ENCODE measurements at places on chromosomes 12 and 14. TPM values are rescaled to one million over a fixed set of nuclear protein-coding genes. Genes with fewer than 3 reads are reported as not detected.
A peak's percentile ranks its signal among the peaks of the same experiment; 100 is the strongest.

The FIGNL2 gene
- total RNA-seq = 0.89 TPM

The LGR5 gene
- total RNA-seq = 1.4 TPM

The SAV1 gene
- 76.1 TPM for total RNA-seq

The CCND2 gene
- total RNA-seq = 113 TPM

The TMPRSS12 gene
- not detected for total RNA-seq

The OR6C2 gene
- total RNA-seq = not detected

The KRT71 gene
- not detected for total RNA-seq

The BDKRB2 gene
- total RNA-seq = 2.6 TPM

The FAM161B gene
- 9.7 TPM for total RNA-seq

The WSB2 gene
- 46.0 TPM for total RNA-seq

DNA sequence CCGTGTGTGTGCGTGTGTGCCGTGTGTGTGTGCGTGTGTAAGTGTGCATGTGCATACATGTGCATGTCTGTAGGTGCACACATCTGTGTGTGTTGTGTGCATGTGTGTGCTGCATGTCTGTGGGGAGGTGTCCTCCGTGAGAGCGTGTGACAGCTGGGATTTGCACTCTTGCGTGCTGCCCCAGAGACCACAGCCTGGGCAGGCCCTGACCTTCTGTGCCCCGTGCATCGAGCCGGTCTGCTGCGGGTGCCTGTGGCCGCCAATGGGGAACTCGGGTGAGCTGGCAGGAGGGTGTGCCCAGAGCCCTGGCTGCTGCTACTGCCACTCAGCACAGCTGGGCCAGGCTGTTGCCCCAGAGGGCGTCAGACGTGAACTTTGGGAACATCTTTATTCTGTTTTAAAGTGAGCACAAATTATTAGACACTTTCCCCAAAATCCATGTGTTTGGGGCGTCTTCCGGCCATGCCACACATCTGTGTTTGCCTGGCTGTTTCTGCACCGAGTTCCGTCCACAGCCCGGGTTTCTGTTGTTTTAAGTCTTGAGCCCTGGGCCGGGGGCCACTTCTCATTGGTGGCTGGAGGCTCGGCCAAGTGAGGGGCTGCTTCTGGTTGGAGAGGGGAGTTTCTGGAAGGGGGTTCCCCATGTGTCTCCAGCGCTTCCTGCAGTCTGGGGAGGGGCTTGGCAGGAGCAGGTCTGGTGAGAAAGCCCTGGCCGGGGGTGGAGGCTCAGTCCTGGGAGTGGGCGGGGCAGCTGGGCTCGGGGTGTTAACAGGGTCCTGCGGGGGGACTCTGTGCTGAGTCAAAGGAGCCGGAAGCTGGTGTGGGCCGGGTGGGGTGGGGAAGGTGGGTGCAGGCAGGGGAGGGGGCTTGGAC is 7.6 kb downstream of the CEP170B start:
- H3K27me3 ChIP-seq = no peaks in the 10 kb centered on the region
- no peak overlapping the region for H3K27ac ChIP-seq
- H3K4me3 ChIP-seq = no peak overlapping the region
- DNase-seq = peak; percentile 77
- peaks cover 11% of the 10 kb centered on the region for H3K4me1 ChIP-seq

DNA sequence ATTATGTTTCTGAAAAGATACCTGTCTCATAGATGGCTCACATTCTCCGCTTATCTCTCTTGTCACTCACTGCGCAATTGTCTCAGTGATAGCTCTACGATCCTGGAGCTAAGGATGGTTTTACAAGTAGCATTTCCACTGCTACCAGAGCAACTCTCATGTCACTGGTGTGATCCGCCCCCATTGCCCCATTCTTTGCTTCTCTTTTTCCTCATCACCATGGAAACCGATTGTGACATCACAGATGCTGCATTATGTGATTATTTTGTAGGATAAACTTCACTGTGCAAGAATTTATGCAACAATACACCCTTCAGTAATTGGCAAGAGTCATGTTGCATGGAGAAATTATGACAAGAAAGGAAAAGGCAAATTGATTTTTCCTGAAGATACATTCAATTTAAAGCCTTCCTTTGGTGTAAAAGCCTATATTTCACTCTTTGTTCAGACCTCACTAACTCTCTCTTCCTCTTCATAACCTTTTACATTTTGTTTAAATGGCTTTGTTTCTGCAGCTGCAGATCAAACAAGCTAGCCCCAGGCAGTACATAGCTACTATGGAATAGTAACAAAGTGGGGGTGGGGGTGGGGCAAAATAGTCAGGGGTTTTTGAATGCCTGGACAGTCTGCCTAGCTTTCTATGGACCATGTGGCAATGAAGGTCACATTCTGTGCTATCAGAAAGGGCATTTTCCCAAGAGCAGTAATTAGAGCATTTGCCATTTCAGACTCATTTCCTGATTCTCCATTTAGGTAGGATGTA is 539.8 kb downstream of the NRXN3 start:
- no peak overlapping the region for H3K27ac ChIP-seq
- no peaks in the 10 kb centered on the region for H3K27me3 ChIP-seq
- no peak for DNase-seq
- H3K4me3 ChIP-seq = no peak overlapping the region

- no peak overlapping the region for H3K4me3 ChIP-seq
- no peaks in the 10 kb centered on the region for H3K4me1 ChIP-seq
- no peaks in the 10 kb centered on the region for H3K27me3 ChIP-seq
- H3K36me3 ChIP-seq = no peaks in the 10 kb centered on the region
- no peak overlapping the region for H3K27ac ChIP-seq
- no peak for DNase-seq
These were observed 35.4 kb upstream of the AACS start for GRCh38 chr12:125029761-125030358.

- DNase-seq = no peak
- H3K27ac ChIP-seq = no peak overlapping the region
- no peaks in the 10 kb centered on the region for H3K36me3 ChIP-seq
- no peak overlapping the region for H3K4me3 ChIP-seq
These were observed 175.9 kb upstream of the C14orf180 start for GRCh38 chr14:104403421-104404220.

GRCh38 chr14:29822430-29822709 is 105.3 kb downstream of the PRKD1 start:
- no peak overlapping the region for H3K27ac ChIP-seq
- DNase-seq = no peak
- H3K4me1 ChIP-seq = peaks cover 14% of the 10 kb centered on the region
- no peaks in the 10 kb centered on the region for H3K27me3 ChIP-seq
- H3K36me3 ChIP-seq = no peaks in the 10 kb centered on the region

- peaks cover 78% of the 10 kb centered on the region for H3K27me3 ChIP-seq
- H3K4me3 ChIP-seq = no peak overlapping the region
- H3K4me1 ChIP-seq = peaks cover 10% of the 10 kb centered on the region
- peak; percentile 58 for DNase-seq
These were observed 1.4 kb downstream of the PTHLH start for GRCh38 chr12:27971121-27971489.

DNA sequence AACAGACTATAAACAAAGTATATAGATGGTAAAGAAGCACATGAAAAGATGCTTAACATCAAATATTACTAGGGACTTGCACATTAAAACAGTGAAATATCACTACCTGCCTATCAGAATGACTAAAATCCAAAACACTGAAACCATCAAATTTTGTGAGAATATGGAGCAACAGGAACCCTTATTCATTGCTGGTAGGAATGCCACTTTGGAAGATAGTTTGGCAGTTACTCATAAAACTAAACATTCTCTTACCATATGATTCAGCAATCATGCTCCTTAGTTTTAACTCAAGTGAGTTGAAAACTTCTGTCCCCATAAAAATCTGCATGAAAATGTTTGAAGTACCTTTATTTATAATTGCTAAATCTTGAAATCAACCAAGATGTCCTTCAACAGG is 297.6 kb downstream of the DAD1 start:
- no peaks in the 10 kb centered on the region for H3K36me3 ChIP-seq
- no peak overlapping the region for H3K27ac ChIP-seq
- H3K4me1 ChIP-seq = no peaks in the 10 kb centered on the region
- H3K27me3 ChIP-seq = no peaks in the 10 kb centered on the region
- DNase-seq = no peak

DNA sequence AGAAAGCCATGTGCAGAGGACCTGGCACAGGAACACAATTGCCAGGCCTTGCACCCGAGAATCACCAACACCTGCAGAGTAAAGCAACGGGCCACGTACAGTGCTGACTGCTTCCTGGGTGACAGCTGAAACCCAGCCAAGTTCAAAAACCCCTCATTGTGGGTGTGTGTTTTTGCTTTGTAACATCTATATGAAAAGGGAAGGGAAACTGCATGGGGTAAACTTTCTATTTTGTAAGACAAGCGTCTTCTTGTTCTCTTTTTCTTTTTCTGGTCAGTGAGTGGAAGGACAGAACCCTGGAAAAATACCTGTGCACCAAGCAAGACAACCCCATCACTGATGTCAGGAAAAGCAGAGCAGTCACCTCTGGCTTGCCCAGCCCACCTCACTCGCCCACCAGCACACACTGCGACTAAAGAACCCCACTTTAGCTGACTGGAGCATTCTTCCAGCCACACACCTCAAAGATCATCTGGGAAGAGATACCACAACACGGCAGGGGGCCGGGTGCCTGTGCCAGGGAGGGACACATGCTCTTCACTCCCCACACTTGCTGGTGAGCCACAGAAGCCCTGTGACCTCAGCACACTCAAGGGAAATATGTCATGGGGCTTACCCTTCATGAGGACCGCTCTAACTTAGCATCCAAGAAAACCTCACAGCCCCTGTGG is 172.3 kb downstream of the NDUFA12 start:
- no peaks in the 10 kb centered on the region for H3K4me1 ChIP-seq
- DNase-seq = no peak
- H3K36me3 ChIP-seq = no peaks in the 10 kb centered on the region
- no peak overlapping the region for H3K27ac ChIP-seq

DNA sequence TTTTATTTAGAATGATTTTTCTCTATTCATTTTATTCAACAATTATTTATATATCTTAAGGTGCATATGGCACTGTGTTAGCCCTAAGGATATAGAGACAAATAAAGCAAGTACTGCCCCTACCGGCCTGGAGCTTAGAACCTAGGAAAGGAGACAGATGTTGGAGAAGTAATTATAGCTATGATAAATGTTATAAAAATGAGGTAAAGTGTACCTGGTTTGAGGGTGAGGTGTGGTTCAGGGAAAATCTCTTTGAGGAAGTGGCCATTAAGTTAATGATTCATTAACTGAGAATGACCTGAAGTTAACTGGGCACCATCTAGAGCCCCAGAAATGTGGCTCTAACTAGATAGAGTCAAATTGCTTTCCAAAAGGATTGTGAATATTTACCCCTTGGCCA is 31.9 kb downstream of the CDKL1 start:
- H3K27me3 ChIP-seq = no peaks in the 10 kb centered on the region
- no peak overlapping the region for H3K27ac ChIP-seq
- DNase-seq = no peak
- peaks cover 5% of the 10 kb centered on the region for H3K4me1 ChIP-seq

GRCh38 chr12:105523164-105524057 is 192.9 kb downstream of the C12orf75 start:
- no peaks in the 10 kb centered on the region for H3K36me3 ChIP-seq
- DNase-seq = peak; percentile 93
- H3K27me3 ChIP-seq = no peaks in the 10 kb centered on the region
- peak overlapping the region; percentile 80 for H3K27ac ChIP-seq
